ENCODE measurements at places on chromosomes 12 and 14.

GRCh38 chr12:129617849-129618248 is 286.0 kb downstream of the TMEM132D start:
- DNase-seq, result no peak

DNA sequence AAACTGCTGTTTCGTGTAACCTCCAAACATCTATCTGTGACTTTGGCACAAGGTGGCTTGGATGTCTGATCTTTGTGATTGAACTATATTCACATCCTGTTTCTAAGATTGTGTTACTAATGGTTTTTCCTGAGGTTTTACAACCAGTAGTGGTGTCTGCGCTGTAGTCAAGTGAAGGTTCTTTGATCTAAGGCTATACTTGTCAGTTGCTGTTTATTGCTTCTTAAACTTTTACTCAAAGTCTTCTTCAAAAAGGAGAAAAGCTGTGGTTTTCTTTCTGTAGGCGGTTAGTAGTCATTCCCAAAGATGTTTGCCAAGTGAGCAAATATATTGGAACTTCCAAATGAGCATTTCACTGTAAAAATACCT is 12.3 kb upstream of the CALM1 start:
- no peak for DNase-seq

DNA sequence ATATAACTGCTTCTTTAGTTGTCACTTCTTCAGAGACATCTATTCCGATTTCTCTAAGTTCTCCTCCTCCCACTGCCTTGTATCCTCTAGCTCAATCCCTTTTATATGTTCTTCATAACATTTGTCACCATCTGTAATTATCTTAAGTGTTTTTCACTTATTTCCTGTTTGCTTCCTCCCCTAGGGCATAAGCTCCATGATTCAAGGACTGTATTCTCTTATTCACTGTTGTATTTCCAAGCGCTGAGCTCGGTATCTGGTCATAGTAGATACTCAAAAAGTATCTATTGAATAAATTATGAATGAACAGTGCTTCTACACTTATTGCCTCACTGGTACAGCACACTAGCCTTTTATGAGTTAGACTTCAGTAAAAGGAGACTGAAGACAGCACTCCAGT is 109.0 kb upstream of the TMPO start:
- no peak for DNase-seq

DNA sequence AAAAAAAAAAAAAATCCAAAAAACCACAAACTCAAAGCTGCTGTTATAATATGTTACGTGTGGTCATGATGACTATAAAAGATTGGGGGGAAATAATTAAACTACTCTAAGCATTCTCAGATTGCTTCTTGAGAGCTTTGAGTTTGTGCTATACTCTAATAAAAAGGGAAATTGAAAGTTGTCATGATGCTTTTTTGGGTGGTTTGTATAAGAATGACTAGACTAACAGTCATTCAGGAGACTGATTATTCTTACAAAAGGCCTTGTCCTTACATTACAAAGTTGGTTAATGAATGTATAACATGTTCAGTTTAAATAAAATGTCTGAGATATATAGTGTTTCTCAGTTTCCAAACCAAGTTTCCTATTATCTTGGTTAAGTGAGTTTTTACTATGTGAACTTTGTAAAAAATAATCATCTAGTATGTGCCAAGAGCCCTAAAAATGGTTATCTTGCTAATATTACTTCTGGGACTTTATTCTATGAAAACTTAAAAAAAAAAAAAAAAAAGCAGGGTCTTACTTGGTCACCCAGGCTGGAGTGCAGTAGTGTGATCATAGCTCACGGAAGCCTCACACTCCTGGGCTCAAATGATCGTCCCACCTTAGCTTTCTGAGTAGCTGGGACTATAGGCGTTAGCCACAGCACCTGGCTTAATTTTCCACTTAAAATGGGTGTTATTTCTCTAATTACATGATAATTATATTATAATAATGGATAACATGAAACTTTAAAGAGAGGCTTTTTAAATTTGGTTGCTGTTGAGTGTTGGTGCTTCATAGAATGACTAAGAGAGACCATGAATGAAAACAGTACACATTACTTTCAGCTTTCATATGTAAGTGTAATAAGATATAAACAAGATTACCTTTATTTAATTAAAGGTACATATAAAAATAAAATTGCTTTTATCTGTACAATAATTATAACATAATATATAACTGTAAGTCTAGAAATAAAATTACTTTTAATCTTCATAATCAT is 459.6 kb upstream of the RGS6 start:
- no peak for DNase-seq

GRCh38 chr14:53952533-53952932 is 4.1 kb downstream of the BMP4 start:
- no peak for DNase-seq

GRCh38 chr14:20441461-20441860 is 5.5 kb upstream of the KLHL33 start:
- DNase-seq, result no peak

- peak; percentile 41 for DNase-seq
Observed at GRCh38 chr14:38042322-38042721, 165.4 kb upstream of the SSTR1 start.

GRCh38 chr12:113238309-113238708 is 17.0 kb downstream of the TPCN1 start:
- no peak for DNase-seq

DNA sequence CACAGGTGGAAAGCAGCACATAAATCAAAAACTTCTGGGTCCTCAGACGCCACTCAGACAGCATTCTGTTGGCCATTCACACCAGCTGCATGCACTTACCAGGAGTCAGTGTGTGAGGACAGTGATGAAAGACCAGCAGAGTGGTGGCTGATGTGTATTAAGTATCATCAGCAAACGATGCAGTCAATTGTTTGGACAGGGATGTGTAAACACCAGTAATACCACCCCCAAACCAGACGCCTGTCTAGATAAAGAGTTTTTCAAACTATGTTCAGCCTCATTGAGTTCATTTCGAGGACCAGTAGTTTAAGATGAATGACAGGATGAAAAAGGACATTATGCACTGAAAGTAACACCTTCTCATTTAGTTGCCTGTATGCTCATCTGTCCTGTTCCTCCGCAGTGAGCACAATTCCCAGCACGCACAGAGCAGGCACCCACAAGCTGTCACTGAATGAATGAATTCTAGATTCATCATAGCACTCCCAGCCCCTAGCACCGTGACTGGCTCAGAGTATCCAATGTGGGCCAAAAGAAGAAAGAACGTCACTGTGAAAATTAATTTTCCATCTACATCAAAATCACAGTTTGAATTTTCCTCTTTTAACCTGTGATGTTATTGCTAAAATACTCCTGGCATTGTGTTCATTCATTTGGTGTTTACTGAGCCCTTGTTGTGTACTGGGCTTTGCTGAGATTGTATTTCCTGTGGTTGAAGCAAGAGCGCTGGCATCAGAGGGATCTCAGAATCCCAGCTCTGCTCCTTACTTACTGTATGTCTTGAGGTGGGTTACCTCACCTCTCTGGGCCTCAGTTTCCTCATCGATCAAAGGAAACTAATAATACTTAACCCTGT is 124.8 kb upstream of the NOS1 start:
- no peak for DNase-seq

DNA sequence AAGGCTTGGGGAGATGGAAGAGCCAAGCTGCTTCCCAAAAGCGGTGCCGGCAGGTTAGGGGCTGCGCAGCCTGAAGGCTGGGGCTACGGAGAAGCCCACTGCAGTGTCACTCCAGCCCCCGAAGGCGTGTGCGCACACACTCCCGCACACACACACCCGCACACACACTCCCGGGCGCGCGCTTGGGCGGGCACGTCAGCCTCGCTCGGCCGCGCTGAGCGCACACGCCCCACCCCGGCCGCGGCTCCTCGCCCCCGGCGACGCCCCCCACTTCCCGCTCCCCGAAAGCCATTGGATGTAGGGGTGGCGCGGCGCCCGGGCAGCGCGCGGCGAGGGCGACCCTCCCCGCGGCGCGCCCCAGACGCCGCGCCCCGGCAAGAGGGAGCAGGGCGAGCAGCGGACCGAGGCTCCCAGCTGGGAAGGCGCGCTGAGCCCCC is at the start of gene KCNK10:
KCNK10 (minus strand) TSS at position 184 of the 437 bp plus-strand sequence. CDS start 471 bp downstream, outside the sequence.
- no peak for DNase-seq

DNA sequence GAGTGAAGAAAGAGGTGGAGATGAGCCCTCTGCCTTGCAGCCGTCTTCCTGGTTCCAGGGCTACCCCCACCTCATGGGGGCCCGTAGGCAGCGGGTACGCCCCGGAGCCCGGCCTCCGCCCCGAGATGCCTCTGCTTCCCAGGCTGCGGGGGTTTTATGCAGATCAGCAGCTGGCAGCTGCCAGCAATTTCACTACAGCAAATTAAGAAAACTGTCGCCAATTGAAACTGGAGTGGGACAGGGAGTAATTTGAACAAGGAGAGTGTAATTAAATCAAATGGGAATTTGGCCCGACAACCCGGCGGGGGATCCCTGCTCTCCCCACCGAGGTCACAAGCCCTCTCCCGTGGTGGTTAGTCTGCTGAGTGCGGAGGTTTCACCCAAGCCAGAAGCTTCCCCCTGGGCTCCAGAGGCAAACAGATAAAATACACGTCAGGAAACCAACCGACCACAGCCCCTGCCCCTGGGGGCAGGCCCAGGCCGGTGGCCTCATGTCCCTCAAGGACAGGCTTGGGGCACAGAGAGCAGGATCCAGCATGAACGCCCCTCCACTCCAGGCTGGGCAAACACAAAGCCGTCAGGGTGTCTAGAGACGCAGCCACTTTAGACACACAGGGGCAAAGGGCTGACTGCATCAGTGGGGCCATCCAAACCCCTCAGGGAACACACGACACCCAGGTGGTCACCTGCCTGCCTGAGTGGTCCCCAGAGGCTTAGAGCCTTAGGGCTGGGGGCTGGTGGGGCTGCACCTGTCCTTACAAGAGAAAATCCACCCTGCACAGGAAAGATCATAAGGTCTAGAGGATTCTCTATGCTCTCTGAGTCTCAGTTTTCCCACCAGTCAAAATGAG is 53.8 kb downstream of the TESC start:
- DNase-seq, result no peak

DNA sequence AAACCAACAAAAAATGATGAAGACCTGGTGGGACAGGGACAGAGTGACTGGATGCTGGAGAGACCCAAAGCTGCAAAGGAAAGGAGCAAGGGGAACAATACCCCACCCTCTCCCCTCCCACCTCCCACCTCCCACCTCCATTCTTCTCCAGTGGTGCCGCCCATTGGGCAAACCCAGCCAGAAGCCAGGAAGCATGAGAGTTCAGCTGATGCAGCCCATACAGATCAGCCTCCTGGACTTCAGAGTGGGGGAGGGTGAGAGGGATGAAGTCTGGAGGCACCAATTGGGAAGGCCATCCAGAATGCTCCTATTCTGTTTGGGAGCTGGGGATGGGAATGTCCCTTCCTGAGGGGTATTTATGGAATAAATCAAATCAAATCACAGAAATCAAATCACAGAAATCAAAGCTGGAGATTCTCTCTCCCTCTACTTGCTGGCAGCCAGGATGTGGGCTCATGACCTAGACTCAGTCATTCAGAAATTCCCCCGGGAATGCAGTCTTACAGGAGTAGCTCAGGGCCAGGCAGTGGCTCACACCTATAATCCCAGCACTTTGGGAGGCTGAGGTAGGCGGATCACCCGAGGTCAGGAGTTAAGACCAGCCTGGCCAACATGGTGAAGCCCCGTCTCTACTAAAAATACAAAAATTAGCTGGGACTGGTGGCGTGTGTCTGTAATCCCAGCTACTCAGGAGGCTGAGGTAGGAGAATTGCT is 31.1 kb downstream of the IRF2BPL start:
- no peak for DNase-seq

GRCh38 chr12:44002607-44003006 is 166.7 kb downstream of the TMEM117 start:
- DNase-seq, result no peak

- DNase-seq, result no peak
Observed at GRCh38 chr12:22578328-22578727, 34.0 kb upstream of the C2CD5 start.

GRCh38 chr12:116443821-116444589 is 115.2 kb upstream of the MAP1LC3B2 start:
- no peak for DNase-seq

DNA sequence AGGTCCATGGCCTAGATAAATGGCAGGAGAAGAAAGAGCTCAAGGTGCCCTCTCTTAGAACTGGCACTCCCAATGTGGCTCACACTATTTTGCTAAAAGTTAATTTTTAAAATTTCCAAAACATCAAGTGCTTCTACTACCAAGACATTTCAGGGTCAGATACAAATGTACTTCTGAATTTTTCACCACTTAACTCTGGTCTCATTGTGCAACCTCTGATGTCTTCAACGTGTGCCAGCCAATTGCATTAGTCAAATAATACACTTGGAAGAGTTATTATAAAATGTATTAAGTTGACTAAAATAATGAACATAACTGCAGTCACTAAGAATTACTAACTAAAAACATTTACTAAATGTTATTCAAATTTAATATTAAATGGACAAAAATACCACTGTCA is 41.3 kb downstream of the SLC25A47 start:
- no peak for DNase-seq

DNA sequence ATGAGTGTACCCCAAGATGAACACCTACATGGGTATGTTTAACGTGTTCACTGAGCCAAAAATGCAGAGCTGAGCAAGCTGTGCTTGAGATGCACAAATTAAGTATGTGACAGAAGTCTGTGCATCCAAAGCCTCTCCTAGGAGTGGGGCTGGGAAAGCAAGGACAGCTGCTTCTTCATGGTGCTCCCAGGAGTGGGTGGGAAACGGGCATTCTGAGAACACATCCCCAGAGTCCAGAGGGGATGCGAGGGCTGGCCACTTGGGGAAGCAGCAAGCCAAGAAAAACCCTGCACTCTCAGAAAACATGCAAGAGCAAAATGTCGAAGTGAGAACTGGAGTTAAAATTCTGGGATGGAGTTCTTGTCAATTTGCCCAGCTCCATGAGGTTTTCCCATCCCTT is 414.3 kb downstream of the BCAT1 start:
- DNase-seq, result no peak

- DNase-seq, result no peak
Observed at GRCh38 chr12:93460902-93461301, 6.4 kb upstream of the MRPL42 start.

DNA sequence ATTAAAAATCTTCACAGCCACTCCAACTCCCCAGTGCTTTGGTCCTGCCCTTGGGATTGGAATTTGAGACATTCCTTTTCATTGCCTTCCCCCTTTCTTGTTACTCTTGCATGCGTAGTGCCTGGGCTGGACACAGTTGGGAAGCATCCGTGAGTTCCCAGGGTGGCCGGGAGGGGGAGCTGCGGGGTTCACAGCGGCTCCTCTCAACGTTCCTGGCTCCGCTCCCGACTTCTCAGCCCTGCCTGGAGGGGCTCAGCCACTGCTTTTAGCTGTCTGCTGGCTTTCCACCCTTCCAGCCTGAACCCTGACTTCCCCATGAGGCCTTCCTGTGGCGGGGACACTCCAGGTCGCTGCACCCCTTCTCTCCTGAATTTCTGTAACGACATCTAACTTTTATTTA is 3.2 kb downstream of the TEX52 start:
- no peak for DNase-seq

DNA sequence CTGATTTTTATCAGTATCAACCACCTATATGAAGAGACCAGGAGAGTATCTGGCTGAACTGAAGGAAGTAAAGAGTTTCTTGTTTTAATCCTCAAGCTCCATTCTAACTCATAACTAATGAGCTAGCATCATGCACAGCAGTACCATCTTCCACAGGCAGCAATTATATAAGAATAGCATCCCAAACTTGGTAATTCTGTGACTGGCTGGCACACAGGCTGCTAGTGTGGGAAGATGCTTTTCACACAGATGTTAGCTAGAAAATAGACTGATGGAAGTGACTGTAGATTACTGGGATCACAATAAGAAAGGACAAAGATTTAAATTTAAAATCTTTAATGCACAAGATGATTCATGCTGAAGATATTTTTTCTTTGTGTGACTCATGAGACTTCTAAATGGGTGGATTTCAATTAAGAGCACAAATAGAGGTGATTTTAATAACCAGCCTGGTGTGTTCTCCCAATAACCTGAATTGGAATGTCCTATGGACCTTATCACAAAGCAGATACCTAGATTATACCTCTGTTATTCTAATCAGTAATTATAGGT is 417.7 kb upstream of the ATXN7L3B start:
- DNase-seq, result no peak

Measured in stromal cell of bone marrow (primary cell).